IPS DF 6.9 (cell line): ENCODE measurements at places on chromosomes 13 and 19.

GRCh38 chr19:29663861-29664752, 1.2 kb upstream of the PLEKHF1 start:
- H3K4me1 ChIP-seq = peaks cover 8% of the 10 kb centered on the region
- no peak overlapping the region for H3K27ac ChIP-seq
- no peak for DNase-seq
- H3K27me3 ChIP-seq = no peaks in the 10 kb centered on the region

DNA sequence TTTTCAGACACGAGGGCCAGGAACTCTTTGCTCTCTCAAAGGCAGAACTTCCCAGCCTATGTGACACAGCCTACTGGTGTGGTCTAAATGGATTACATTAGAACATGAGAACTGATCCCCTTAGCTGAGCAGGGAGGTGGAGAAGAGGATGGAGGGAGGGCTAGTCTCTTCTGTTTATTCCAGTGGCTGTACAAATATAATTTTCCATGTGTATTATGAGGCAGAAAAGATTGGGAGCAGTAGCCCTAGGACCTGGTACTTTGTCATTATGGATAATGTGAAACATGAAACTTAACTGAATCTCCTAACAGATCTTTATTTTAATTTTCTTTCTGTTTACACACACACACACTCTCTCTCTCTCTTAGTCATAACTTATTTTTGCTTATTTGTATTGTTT, 82.1 kb downstream of the WDFY2 start:
- no peak overlapping the region for H3K4me3 ChIP-seq
- peaks cover 2% of the 10 kb centered on the region; the same call in 1 of the 2 replicates for H3K4me1 ChIP-seq
- no peak overlapping the region for H3K27ac ChIP-seq
- no peaks in the 10 kb centered on the region for H3K36me3 ChIP-seq
- DNase-seq = no peak

DNA sequence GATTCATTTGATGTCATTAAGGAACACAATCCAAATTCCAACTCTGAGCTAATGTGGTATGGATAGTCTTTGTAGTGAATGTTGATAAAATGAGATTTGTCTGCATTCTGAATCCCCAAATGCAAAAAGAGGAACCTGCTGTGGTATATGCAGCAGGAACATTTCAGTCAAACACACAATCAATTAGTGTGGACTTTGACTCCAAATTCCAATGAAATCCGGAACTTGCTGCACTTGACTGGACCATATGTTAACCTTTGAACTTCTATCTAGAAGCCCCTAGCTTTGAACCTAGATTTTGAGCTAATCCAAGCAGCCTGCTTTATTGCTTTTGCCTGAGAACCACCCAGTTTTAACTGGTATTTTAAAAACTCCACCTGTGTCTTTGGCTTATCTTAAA, 341.3 kb downstream of the SPRY2 start:
- no peak overlapping the region for H3K27ac ChIP-seq
- no peak for DNase-seq
- no peaks in the 10 kb centered on the region for H3K27me3 ChIP-seq
- H3K4me3 ChIP-seq = no peak overlapping the region
- H3K4me1 ChIP-seq = no peaks in the 10 kb centered on the region
- H3K36me3 ChIP-seq = no peaks in the 10 kb centered on the region

DNA sequence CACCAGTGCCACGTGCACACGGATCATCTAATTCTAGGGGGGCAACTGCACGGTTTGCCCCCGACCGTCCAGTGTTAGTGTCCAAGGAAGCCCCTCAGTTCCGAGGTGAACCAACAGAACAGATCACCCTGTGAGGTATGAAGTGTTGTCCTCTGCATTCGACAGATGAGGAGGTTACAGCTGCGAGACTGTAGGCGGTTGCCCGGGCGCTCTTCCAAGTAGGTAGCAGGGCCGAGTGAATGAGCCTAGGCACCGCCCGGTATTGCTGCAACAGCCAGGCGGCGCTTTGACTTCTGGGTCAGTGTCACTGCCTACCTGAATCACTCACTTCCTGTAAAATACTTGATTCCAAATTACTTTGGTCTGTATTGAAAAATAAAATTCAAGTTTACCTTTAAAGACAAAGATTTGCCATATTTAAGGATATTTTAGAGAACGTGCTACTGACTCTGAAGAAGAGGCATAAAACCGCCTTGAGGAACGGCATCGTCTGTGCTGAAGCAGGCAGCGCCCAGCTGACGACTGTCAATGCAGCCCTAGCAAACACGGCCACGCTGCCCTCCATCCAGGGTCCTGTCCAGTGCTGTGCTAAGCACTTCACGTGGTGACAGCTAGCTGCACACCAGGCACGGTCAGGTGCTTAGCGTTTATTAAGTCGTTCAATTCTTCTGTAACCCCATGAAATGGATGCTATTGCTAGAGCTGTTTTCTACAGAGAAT, 19.3 kb upstream of the RASA3 start:
- no peaks in the 10 kb centered on the region for H3K4me1 ChIP-seq
- H3K36me3 ChIP-seq = no peaks in the 10 kb centered on the region
- no peak overlapping the region for H3K4me3 ChIP-seq
- no peaks in the 10 kb centered on the region for H3K27me3 ChIP-seq
- DNase-seq = no peak

- DNase-seq = no peak
- H3K27ac ChIP-seq = no peak overlapping the region
- no peak overlapping the region for H3K4me3 ChIP-seq
- no peaks in the 10 kb centered on the region; the same call in 1 of the 2 replicates for H3K36me3 ChIP-seq
Measured at GRCh38 chr19:28563964-28564921, 648.7 kb downstream of the UQCRFS1 start.

DNA sequence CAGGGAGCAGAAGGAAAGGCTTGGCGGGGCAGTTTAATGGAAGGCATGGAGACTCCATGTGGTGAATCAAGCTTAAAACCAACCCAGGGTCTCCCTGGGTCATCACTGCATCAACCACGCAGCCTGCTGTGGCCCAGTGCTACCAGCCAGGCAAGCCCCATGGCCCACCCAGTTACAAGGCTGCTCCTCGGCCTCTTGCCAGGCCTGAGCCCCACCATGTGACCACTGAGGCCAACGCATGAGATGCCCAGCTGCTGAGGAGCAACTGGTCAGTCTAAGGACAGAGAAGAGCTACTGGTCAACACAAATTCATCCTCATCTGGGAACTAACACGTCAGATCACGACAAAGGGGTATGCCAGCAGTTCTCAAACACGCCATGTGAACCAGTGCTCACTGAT, 15.4 kb upstream of the KPTN start:
- no peaks in the 10 kb centered on the region for H3K27me3 ChIP-seq
- peaks cover 8% of the 10 kb centered on the region for H3K36me3 ChIP-seq
- H3K27ac ChIP-seq = no peak overlapping the region

DNA sequence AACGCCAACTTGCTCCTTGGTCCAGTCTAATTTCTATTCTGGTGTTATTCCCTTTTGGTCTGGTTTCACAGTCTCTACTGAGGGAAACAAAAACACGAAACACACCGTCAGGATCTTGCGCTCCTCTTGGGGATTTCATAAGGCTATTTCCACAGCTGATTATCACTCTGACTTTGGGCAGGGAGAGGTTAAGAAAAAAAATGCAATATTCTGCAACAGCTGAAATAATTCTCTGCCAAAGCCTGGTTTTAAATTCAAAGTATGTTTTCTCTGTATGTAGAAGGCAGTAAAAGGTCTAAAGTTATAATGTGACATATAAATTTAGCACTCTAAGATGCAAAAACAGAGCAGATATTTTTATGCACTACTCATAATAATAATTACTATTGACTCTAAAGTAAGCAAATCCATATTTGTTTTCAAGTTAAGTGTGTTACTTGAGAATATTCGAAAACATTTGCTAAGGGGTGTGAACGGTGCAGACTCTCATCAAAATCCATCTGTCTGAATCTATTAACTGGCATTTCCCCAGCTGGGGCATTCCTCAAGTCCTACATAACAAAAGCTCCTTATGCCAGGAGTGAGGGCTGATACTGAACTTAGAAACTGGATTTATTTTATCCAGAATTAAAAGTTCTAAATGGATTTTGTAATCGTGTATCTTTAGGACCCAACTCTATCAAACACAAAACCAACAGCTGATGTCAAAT, 38.4 kb upstream of the STARD13 start:
- no peaks in the 10 kb centered on the region for H3K36me3 ChIP-seq
- no peaks in the 10 kb centered on the region for H3K4me1 ChIP-seq
- no peak for DNase-seq
- H3K27ac ChIP-seq = no peak overlapping the region
- H3K27me3 ChIP-seq = no peaks in the 10 kb centered on the region; the same call in 1 of the 2 replicates
- no peak overlapping the region for H3K4me3 ChIP-seq

DNA sequence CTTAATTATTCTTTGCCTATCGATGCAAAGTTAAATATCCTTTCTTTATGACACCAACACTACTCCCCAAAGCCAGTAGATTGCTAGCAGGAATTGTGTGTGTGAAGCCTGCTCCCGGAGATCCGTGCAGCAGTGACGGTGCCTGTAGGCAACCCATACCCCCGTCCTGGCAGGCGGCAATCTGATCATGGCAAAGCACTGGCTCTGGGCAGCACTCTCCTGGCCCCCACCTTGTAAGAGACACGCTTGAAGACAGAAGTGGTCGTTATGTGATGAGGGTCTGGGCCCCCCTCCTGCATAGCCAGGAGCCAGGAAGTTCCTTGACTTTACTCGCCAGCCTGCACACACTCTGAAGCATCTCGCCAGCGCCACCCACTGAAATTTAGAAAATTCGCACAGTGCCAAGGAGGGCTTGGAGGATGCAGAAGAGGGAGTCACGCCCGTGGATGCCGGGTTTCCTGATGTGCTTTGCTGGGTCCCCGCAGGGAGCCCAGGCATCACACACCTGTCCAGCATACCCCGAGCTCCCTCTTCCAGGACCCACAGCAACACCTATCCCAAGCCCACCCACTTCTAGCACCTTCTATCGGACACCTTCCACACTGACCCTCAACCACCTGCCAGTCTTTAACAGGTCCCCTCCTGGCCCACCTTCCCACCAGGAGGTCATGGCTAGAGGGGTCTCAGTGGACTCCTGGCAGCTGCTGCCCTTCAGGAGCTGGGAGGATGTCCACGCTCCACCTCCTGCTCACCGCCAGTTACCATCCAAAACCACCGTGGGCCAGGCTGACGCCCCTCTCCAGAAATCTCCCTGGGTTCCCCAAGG, 54.5 kb downstream of the CEBPG start:
- H3K36me3 ChIP-seq = no peaks in the 10 kb centered on the region
- no peak for DNase-seq
- H3K27ac ChIP-seq = no peak overlapping the region
- no peaks in the 10 kb centered on the region for H3K27me3 ChIP-seq
